ENCODE measurements at places on chromosomes 1 and 21. TPM values are rescaled to one million over a fixed set of nuclear protein-coding genes. Genes with fewer than 3 reads are reported as not detected.

DNA sequence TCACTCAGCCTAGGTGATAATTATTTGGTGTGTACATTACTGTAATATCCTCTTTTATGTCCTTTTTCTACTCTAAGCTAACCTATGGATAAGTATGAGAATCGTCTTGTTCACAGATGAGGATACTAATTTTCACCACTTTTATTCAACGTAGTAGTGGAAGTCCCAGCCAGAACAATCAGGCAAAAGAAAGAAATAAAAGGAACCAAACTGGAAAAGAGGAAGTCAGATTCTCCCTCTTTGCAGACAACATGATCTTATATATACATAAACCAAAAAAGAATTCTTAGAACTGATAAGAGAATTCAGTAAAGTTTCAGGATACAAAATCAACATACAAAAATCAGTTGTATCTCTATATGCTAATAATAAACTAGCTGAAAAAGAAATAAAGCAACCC, 12.6 kb upstream of the RGL1 start:
- no peak for DNase-seq

- no peak for DNase-seq
These were observed 88.6 kb downstream of the ZBTB18 start for GRCh38 chr1:244139655-244140054.

DNA sequence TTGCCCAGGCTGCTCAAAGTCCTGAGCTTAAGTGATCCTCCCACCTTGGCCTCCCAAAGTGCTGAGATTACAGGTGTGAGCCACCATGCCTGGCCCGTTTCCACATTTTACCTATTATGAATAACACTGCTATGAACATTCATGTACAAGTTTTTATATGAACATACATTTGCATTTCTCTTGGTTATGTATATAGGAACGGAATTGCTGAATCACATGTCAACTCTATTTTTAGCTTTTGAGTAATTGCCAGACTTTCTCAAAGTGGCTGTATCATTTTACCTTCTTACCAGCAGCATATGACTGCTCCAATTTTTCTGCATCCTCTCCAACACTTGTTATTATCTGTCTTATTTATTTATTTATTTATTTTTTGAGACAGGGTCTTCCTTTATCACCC, 2.7 kb downstream of the SPATA21 start:
- no peak for DNase-seq

The SNRPE gene
- 167 TPM for total RNA-seq

DNA sequence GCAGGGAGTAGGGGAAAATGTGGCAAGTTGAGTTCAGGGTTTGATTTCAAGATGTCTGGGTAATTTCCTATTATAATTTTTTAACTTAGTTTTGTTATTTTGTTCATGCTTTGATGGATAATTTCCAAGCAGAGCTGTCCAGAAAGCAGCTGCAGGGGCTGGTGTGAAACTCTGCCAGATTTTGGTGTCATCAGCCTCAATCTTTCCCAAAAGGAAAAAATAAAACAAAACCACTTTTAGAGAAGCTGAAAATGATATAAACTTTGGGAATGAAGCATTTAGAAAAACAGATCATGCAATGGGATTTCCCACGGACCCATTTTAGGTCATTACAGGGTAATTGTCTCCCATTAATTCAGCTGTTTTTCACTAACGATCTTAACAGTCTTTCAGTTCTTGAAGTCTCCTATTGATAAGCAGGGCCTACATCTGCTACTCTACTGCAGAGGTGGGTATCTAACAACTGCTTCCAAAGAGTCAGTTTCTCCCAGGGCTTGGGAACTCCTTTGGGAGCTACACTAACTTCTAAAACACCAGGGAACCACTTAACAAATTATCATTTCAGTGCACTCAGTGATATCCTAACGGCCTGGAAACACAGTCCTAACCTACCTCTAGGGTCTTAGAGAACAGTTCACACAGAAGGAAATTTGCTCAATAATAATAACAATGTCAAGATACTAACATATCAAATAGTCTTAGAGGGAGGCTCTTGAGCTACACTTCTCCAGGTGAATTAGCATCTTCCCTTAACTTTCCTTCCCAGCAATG, 12.3 kb downstream of the ZNF436 start:
- DNase-seq = no peak
